Stimulated activated effector memory CD8-positive, alpha-beta T cell treated with anti-CD3 and anti-CD28 coated beads, Interleukin-12 subunit alpha, Interleukin-12 subunit beta, amount 100 ng/mL, for 72 hours (primary cell): ENCODE measurements at places on chromosomes 7 and 10.

DNA sequence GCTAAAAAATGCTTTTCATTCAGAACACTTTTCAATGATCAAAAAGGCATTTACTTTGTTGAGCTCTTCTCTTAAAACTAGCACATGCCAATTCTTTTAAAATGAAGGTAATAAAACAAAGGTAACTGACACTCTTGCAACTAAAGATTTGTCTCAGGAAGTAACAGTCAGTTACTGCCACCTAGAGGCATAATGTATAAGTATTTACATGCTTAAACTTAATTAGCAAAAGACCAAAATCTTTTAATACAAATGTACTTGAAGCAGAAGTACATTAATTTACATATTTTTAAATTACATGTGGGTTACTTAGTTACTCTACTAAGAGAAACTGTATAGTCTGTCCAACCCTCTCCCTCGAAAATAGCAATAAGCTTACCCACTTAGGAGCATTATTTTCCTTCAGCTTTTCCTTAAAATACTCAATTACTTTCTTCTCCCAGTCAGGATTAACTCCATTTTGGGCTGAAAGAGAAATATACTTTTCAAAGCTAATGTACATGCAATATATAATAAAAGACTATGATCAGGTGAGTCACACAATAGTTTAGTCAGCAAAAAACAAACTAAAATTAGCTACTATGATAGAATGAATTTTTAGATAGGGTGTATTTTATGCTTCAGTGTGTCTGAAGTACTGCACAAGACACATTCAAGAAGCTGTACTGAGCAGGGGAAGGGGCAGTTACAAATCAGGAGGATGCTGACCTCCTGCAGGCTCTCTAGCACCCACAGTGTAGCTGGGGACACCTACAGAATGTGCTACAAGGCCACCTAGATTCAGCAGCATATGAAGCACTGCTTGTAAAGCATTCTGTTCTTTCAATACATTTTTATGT, 13.0 kb downstream of the MCMBP start:
- no peak for DNase-seq

GRCh38 chr10:122786269-122786668, 59.4 kb downstream of the CUZD1 start:
- no peak for DNase-seq

- no peak for DNase-seq
These were observed 62.0 kb downstream of the VSTM4 start for GRCh38 chr10:49053053-49053997.

DNA sequence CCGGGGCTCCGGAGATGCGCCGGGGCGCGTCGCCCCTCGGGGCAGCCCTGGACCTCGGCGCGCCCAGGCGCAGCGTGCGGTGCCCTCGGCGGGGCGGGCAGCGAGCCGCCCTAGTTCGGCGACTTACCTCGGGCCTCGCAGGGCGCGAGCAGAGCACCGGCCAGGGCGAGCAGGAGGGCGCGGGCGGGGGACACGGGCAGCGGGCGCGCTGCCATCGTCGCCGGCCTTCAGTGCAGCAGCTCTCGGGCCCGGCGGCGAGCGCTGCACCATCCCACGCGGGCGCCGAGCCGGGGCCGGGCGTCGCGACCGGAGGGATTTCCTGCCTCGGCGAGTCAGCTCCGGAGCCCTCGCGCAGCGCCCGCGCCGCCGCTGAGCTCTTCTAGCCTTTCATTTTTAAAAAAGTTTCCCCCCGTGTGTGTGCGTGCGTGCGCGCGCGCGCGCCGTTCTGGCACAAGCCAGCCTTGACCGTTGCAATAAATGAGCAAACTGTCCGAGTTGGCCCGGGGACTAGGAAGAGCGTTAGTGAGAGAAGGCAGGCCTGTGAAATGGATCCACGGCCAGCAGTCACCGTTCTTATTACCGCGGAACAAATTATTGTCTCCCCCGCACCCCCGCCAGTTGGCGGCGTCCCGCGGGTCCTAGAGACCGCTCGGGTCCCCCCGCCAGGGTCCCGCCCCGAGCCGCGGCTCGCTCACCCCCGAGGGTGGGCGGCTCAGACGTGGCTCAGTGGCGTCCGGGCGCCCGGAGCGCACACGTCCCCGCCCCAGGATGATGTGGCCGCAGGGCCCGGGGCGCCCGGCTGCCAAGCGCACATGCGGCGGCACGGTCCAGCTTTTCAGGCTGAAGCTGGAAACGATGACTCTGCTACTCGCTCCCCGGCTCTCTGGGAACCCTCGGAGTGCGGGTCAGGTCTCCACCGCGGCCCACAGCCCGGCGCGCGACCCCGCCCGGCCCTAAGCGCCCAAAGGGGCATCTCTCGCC, at the start of gene ADAM12:
Gene ADAM12, minus strand, starts transcription at position 547 of the 981 bp plus-strand sequence. Its CDS starts 332 bp downstream, at position 215.
- peak; percentile 17 for DNase-seq

DNA sequence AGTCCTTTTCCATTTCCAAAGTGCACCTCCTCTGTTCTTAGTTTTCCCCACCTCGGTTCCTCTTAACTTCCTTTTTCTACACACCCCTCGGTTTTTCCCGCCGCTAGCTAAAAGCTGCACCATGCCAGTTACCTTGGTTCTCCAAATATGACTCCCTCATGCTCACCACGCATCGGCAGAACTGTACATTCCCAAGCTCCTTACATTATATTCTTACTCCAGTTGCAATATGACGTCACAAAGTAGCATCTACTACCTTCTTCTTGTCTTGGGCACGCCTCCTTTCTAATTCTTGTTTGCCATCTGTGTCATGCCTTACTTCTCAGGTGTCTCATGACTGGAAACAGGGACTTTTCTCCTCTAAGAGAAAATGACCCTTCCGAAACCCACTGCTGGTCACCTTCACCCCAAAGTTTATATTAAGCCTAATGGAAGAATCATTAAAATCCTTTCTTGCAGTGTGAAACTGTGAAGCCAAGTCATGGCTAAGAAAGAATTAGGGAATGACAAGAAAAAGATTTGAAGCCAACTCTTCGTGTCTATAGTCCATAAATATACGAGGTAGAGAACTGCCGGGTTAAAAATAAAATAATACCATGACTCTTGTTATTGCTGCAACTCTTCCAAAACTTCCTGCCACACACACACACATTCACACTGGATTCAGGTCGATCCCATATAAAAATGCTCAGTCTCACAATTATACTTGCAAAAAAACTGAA, 1.7 kb downstream of the ESYT2 start:
- DNase-seq = no peak

DNA sequence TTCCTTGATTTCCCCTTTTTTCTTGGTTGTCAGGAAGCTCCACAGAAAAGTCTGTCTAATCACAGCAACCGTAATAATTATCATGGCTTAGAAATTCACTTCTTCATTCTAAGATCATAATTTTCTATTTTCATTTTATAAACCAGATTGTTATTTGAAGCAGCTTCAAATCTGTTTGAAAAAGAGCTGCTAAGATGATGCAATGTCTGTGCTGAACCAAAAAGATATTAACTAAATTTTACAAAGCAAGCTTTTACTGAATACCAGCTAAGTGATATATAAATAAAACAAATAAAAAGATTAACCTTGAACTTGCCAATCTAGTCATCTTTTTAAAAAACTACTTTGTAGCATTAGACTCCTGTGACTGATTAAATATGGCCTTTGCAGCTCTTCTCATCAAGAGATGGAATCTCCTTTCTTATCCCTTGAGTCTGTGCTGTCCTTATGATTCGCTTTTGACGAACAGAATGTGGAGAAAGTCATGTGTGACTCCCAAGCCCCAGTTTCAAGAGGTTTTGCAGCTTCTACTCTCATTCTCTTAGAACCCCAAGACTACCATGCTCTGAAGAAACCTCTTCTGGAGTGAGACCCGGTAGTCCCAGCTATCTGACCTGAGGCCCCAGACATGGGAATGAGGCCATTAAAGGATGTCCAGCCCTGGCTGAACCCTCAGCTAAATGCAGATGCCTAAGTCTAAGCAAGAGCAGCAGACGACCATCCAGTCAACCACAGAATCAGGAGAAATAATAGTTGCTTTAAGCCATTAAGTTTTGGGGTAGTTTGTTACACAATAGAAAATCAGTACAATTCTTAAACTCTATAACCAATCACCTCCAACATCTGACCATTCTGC, 14.4 kb downstream of the NAMPT start:
- DNase-seq = no peak

DNA sequence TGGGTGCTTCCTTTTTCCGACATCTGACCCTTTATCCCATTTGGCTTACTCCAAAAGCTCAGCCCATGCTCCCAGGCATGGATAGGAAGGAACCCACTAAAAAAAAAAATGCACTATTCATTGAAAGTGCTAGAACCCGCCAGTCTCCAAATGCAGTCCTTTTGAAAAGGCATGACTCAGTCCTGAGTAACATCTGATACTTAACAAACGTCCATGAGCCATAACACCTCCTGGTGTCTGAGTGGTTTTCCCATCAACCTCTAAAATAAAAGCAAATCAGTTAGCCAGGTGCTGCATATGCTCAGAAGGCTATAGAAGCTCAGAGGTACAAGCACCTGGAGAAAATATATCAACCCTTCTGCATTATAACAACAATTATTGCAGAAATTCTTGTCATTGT, 45.0 kb upstream of the CACUL1 start:
- DNase-seq = no peak

GRCh38 chr10:61157182-61157581, 213.2 kb upstream of the RHOBTB1 start:
- no peak for DNase-seq
